ENCODE measurements at places on chromosomes 3 and 15.
A peak's percentile ranks its signal among the peaks of the same experiment; 100 is the strongest.

DNA sequence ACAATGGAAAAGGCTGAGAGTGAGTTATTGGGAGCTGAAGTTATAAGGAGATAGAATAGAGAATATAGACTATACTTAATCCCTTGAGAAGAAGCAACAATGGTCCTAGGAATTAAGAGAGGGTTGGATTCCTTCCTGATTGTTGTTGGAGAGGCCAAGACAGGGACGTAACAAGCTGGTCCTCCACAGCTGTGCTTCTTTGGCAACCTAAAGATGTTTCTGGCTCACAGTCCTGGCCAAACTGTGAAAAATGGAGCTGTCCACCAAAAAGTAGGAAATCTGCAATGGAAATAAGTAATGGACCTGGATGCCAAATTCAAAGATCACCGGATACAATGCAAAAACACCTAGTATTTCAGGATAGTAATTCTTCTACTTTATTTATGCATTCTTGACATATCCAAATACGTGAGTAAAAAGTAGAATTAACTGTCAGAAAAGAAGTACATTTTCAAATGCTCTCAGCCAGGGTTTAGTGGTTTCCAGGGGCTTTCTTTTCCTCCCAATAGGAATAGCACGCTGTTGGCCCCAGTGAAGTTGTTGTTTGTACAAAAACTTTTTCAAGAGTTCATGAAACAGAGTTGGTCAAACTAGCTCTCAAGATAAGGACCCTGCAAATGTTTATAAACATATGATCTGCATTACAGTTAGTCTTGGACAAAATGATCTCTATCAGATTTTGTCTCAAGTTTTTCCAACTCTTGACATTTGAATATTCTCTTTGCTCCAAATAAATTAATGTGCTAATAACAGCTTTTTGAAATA is 28.3 kb downstream of the CERS3 start:
- peak; percentile 54 for DNase-seq

DNA sequence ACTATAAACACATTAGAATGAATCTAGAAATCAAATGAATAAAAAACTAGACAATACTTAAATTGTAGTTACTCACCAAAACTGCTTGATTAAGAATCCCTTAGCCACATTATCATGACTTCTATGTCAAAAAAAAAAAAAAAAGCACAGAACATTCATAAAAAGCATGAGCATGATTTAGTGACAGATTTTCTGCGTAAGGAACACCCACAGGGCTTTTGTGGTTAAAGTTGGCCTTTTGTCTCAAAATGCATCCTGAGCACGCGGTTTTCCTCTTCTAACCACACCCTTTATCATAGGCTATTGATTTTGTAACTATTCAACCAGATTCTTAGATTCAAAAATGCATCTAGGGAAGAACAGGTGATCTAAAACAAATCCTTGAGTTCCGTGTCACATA is 334.0 kb upstream of the NR2F2 start:
- DNase-seq, result no peak

GRCh38 chr3:15581471-15582394 is 19.6 kb downstream of the HACL1 start:
- DNase-seq, result no peak

- DNase-seq, result no peak
These were observed 253.5 kb upstream of the CTDSPL start for GRCh38 chr3:37608061-37608702.

DNA sequence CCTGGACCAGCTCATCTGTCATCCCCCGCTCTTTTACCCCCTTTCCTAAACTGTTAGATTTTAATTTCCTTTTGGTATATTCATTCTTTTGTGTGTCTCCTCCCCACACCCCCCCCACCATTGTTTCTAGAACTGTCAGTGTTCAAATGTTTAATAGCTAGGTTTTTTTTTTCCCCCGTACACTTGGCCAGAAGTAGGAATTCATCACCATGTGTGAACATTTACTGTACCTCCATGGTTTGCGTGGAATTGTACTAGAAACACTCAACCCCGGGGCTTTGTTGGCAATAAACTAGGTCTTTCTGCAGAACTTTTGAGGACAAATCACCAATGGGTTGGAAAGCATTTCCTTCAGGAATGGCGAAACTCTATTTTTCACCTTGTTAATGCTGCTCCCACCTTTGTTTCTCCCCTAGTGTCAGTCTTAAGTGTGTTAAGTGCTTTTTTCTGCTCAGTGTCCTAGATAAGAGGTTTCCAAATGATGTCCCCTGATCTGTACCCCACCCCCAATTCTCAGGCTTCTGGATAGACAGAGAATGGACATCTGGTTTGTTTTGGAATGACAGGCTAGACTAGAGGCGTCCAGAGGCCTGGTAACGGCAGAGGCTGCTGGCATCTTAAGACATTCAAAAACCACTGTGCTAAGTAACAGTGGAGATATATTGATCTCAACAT is 76.8 kb downstream of the SMAD3 start:
- DNase-seq, result no peak

GRCh38 chr15:39022532-39023305 is 458.1 kb upstream of the RASGRP1 start:
- no peak for DNase-seq

- DNase-seq, result no peak
These were observed 15.3 kb downstream of the ANKRD28 start for GRCh38 chr3:15782429-15782828.

- no peak for DNase-seq
These were observed 50.6 kb upstream of the SLC6A1 start for GRCh38 chr3:10941972-10942371.

GRCh38 chr3:23829242-23829934 is 23.6 kb downstream of the UBE2E1 start:
- no peak for DNase-seq

- no peak for DNase-seq
These were observed 341.3 kb upstream of the THBS1 start for GRCh38 chr15:39239562-39239961.

DNA sequence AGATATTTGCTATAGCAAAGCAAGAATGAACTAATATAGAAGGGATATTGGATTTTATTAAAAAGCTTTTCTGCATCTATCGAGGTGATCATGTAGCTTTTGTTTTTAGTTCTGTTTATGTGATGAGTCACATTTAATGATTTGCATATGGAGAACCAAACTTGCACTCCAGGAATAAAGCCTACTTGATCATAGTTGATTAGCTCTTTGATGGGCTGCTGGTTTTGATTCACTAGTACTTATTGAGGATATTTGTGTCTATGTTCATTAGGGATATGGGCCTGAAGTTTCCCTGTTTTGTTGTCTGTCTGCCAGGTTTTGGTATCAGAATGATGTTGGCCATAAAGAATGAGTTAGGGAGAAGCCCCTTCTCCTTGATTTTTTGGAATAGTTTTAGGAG is 310.7 kb downstream of the ARPP21 start:
- DNase-seq, result no peak

- DNase-seq, result no peak
These were observed 43.9 kb downstream of the ONECUT1 start for GRCh38 chr15:52746162-52746757.

DNA sequence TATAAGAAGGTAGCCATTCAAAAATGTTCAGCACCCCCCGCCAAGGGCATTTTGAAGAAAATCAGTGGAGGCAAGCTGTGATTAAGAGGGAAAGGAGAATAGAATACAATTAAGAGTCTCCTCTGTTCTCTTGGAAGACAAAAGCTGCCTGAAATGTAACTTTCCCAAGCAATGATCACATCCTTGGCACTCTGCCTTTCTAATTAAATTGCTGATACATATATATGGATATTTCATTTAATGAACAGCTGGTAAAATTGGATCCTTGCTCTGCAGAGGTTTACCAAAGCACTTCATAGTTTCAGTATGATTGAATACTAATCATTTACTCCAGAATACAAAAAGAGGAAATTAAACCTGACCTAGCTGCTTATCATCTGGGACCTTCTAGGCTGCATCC is 10.4 kb downstream of the COL6A6 start:
- DNase-seq, result no peak

GRCh38 chr3:124565013-124565412 is 165.2 kb upstream of the UMPS start:
- DNase-seq, result peak; percentile 84

DNA sequence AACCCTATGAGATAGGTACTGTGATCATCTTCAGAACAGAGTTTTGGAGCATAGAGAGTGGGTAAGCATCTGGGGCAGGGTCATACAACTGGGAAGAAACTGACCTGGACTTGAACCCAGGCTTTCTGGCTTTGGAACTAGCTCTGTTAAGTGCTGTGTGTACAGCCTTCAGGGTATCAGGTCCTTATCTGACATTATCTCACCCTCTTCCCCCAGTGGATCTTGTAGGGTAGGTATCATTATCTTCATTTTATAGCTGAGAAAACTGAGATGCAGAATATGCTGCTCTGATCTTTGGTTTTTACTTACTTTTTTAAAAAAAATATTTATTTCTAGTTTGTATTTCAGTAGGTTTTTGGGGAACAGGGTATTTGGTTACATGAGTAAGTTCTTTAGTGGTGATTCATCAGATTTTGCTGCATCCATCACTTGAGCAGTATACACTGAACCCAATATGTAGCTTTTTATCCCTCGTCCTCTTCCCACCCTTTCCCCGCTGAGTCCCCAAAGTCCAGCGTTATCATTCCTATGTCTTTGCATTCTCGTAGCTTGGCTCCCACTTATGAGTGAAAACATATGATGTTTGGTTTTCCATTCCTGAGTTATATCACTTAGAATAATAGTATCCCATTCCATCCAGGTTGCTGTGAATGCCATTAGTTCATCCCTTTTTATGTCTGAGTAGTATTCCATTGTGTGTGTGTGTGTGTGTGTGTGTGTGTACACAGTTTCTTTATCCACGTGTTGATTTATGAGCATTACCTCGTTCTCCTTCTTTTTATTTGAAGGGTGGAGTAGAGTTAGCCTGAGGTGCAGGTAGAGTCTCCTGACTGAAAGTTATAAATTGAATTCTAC is 271.2 kb downstream of the PTPRG start:
- DNase-seq, result no peak

GRCh38 chr3:197007953-197008352 is 21.7 kb downstream of the MELTF start:
- peak; percentile 9 for DNase-seq

DNA sequence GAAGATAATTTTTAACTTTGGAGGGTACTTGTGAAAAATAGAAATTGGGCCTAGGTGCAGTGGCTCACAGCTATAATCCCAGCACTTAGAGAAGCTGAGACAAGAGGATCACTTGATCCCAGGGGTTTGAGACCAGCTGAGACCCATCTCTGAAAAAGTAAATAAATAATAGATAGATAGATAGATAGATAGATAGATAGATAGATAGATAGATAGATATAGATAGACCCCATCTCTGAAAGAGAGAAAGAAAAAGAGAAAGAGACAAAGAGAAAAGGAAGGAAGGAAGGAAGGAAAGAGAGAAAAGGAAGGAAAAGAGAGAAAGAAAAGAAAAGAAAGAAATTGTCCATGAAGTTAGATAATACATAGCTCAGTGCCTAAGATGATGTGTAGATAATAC is 35.5 kb downstream of the MRPS25 start:
- no peak for DNase-seq

DNA sequence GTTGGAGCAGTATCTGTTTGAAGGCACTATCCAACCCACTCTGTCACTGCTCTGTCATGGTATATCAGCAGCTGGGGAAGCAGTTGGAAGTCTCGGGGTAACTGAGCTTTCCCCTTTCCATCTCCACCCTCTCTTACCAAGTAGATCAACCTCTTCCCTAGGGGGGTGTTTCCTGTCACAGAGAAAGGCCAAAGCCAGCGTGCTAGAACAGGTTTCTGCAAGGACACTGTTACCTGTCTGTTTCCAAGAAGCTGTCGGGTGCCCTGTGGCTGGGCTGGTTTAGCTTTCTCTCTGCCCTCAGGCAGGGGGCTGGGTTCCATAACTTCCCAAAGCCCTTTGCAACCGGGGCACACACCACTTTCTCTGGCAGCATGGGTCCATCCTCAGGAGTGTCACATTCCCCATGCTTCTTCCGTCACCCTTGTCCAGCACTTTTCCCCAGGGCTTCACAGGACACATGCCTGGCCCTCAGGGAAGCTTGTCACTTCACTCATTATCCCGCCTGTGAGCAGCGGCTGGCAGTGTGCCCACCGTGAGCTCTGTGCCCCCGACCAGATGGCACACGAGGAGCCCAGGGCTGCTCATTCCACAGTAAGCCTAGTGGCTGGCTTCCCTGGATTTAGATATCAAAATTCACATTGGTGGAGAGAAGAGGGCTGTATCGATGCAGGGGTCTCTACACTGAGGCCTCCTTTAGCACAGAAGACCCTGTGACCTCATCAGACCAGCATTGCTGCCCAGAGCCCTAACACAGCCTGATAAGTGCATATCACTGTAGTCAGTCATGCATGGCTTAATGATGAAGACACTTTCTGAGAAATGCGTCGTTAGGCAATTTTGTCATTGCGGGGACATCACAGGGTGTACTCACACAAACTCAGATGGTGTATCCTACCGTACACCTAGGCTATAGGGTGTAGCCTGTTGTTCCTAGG is 205.8 kb downstream of the SLCO3A1 start:
- DNase-seq, result no peak

DNA sequence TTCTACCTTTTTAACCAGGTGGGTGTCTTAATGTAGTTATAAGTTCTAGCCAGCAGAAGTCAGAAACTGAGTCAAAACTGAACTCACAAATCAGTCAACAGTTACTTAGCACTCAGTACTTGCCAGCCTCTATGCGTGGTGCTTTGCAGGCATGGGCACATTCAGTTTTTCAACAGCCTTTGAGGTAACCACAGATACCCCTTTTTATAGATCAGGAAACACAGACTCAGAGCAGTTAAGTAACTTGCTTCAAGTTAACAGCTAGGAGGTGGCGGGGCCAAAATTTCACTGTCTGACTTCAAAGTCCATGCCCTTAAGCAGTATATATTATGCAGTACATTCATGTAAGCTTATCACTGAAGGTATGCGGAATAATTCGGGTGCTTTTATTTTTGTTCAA is 139.4 kb downstream of the FHIT start:
- DNase-seq, result no peak

DNA sequence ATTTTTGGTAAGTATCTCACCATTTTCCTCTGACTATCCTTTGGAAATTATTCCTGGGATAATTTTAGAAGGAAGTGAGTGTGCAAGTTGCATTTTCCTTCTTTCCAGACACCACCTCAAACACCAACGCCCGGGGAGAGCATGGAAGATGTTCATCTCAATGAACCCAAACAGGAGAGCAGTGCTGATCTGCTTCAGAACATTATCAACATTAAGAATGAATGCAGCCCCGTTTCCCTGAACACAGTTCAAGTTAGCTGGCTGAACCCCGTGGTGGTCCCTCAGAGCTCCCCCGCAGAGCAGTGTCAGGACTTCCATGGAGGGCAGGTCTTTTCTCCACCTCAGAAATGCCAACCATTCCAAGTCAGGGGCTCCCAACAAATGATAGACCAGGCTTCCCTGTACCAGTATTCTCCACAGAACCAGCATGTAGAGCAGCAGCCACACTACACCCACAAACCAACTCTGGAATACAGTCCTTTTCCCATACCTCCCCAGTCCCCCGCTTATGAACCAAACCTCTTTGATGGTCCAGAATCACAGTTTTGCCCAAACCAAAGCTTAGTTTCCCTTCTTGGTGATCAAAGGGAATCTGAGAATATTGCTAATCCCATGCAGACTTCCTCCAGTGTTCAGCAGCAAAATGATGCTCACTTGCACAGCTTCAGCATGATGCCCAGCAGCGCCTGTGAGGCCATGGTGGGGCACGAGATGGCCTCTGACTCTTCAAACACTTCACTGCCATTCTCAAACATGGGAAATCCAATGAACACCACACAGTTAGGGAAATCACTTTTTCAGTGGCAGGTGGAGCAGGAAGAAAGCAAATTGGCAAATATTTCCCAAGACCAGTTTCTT is 3.9 kb downstream of the NFKBIZ start:
- no peak for DNase-seq

- no peak for DNase-seq
These were observed 270.0 kb upstream of the RGMA start for GRCh38 chr15:93359060-93359408.

- DNase-seq, result no peak
These were observed 61.4 kb downstream of the COL8A1 start for GRCh38 chr3:99699841-99700240.
